ENCODE measurements at places on chromosomes 2 and 18. TPM values are rescaled to one million over a fixed set of nuclear protein-coding genes. Genes with fewer than 3 reads are reported as not detected.

DNA sequence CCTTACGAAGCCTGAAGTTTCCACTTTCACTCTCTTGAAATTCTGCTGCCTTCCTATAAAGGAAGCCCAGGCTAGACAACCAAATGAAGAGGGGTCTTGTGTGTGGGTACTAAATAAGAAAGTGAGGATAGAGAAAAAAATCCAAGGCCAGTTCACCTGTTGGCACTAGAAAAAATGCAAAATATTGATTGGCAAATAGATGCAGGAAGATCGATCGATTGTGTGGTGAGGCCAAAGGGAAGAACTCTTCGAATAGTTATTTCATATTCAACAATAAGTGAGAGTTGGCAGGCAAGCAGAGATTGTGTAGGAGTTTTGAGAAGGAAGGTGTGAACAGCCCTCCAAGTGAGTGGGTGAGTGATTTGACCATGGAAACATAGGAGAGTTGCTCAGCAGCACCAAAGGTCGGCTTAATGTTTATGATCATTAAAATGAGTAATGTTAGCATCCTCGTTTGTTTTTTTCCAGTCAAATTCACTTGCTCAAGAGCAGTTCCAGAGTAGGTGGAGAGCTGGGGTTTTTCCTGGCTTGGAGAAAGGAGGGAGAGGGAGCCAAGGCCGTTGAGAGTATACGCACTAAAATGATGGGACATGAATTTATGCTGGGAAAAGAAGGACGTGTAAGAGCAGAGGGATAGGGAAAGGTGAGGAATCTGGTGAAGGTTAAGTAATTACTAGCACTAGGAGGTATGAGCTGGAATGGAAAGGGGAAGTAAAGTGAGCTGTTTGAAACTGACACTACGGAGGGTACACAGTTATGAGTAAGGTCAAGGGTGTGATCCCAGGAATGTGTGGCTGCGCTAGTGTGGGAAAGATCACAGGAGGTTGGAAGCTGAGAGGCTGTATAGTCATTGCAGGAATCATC lies 1.1 kb upstream of the NAPG start:
- DNase-seq: no peak

GRCh38 chr2:12858786-12859185 lies 142.1 kb downstream of the TRIB2 start:
- DNase-seq: no peak

DNA sequence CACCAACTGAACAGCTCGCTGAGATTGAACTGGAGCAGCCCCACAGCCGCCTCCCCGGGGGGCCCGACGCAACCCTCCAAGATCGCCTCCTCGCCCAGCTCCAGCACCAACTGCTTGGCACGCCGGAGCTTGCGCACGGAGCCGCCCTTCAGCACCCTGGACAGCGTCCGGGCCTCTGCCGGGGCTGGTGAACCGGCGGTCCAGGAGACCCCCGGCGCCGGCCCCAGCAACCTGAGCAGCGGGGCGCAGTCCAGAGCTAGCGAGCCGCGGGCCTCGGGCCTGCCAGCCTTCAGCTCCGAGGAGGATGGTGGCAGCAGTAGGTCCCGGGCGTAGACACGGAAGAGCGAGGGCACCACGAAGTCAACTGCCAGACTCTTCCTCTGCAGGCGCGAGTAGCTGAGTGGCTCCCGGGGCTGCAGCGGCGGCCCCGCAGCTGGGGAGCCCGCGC lies 1.2 kb downstream of the ALK start:
- peak; percentile 78 for DNase-seq

DNA sequence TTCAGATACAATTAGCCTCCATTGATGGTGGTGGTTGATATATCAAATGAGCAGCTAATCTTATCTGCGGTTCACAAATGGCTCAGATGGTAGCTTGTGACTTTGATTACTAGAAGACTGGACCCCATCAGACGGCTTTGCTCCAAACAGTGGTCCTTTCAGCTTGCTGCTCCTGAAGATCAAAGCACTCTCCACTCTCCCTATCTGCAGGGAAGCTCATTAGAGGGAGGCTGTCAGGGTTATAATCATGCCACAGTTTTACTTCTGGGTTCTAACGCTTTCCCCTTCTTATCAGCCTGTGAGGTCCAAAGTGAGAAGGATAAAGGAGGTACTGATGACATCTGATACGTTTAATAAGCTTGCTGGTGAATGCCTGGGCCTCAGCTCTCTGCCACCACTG lies 247.1 kb upstream of the NT5C1B start:
- no peak for DNase-seq

DNA sequence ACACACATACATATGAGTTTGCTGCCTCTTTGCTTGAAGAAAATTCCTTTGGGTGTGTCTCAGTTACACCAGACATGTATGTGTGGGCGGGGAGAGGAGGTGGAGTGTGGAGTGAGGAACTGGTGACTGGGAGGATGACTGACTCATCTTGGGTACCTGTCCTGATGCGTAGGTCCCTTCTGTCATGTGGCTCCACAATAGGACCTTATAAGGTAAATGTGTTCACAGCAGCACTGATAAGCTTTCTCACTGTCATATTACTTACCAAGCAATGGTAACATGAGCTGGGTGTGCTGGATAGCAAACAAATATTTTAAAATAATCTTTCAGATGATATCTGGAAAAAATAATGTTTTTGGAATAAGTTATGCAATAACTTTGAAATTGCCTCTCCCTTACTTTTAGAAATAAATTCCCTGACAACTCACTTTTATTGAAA lies 45.1 kb downstream of the SLC9A2 start:
- DNase-seq: no peak

GRCh38 chr18:33123862-33124518 lies 316.5 kb downstream of the CCDC178 start:
- no peak for DNase-seq

DNA sequence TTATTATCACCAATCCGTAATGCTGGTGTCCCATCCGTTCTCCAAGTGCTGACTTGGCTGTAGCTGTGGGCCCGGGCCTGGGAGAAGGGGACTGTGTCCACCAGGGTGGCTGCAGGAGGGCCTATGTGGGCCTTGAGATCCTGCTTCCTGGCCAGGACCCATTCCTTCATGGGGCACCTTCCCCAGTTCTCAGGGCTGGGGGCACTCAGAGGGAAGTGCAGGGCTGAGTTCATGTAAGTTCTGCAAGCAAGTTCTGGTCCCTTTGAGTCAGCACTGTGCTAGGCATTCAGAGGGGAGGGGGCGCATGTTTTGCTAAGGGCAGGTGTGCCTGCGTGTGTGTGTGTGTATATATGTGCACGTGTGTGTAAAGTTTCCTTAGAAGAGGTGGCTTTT lies 94.0 kb downstream of the GLI2 start:
- DNase-seq: peak; percentile 17

DNA sequence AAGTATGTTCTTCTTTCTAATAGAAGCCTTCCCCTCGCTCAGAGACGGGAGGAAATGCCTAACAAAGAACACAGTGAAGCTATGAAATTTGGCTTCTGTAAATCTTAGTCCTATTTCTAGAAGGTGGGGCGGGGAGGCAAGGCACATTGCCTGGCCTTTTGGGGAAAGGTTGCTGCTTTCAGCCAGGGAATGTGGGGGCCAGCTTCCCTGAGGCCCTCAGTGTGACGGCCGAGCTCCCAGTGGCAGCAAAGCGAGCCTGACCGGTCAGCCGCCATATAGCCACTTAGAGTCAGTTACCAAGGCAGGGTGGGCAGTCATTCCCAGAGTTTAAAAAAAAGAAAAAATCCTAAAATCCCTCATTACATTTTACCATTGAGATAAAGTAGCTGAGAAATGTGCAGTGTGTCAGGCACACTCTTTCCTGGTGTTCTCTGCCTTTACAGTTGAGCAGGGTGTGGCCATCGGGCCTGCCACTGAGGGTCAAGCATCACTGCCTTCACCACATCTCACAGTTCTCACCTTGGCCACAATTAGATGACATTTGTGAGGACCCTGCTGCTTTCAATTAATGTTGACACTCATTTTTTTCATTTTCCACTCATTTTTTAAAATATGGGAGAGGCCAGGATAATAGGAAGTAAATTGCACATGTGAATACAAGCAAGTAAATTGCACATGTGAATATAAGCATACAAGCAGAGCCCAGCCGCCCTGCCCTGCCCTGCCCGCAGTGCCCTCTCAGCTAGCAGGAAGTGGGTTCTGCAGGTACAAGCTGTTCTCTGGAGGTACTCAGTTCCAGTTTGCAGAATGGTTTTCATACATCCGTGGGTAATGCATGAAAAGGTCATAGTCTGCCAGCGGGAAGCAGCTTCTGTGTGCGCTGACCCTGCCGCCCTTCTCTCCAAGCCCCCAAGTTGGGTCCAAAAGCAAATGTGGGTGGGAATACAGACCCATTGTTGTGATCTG lies 76.9 kb downstream of the WDSUB1 start:
- no peak for DNase-seq

DNA sequence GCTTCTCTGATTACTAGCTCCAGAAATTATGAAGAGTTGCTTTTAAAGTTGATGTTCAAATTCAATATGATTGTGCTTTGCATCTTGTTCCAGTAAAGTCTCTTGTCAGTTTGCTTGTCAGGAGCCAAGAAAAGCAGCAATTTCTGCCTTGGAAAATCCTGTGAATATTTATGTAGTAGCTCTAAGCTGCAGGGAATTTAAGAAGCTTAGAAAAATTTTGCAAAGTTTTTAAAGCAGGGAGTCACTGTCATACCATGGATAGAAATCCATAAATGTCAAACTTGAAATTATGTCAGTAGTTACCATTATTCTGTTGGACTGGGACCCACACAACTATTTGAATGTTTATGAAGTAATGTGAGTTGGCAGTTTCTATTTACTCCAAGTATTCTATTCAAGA lies 169.3 kb downstream of the TMEM200C start:
- no peak for DNase-seq

GRCh38 chr2:24082787-24083566 lies 1.7 kb downstream of the TP53I3 start:
- no peak for DNase-seq

The DSG4 gene
- not detected for total RNA-seq

The CNDP1 gene
- total RNA-seq: not detected

The SPATA3 gene
- not detected for total RNA-seq

The ITPRID2 gene
- 68.4 TPM for total RNA-seq

The COLEC11 gene
- 2.1 TPM for total RNA-seq

The GCA gene
- total RNA-seq: 9.5 TPM

The UGT1A6 gene
- total RNA-seq: not detected

The TEX44 gene
- not detected for total RNA-seq

The LYPD1 gene
- total RNA-seq: not detected

The ITSN2 gene
- total RNA-seq: 52.7 TPM

The NEURL3 gene
- total RNA-seq: not detected

The TUBA3D gene
- 100 TPM for total RNA-seq
